DMS153 (cell line): ENCODE measurements at places on chromosomes 12 and 14.

DNA sequence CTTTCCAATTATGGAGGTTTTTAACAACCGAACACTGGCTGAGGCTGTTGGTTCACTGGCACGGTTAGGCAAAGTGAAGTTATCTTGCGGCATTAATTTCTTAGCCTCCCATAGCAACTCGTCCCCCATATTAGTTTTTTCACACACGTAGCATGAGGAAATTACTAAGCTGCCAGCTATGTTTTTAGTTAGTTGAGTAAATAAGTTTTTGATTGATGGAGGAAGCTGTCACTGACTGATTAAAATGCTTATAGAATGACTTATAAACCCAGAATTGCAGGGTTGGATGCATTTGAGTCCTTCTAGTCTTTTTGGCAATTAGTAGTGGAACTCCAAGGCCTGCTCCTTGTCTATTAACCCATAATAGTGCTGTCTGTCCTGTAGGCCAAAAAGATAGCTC is 97.1 kb downstream of the ALG10 start:
- DNase-seq: no peak

- peak; percentile 85 for DNase-seq
Measured at GRCh38 chr12:89098441-89099112, 253.7 kb downstream of the DUSP6 start.

GRCh38 chr14:88488897-88489296 is 65.9 kb downstream of the PTPN21 start:
- no peak for DNase-seq

DNA sequence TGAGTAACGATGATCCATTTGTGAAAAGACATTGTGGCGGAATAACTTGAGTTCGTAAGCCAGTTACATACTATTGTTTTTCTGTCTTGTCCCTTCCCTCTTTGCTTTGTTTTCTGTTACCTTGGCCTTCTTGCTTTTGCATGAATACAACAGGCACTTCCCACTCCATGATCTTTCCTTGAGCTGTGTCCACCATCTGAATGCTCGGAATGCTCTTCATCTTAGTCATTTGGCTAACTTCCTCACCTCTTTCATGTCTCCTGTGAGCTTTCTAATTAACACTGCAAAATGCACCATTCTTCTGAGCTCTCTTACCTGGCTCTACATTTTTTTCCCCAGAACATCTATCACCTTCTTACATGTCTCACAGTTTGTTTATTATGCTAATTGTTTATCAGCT is 10.0 kb downstream of the KNTC1 start:
- DNase-seq: no peak

GRCh38 chr12:80861641-80862378 is 75.9 kb downstream of the LIN7A start:
- no peak for DNase-seq

DNA sequence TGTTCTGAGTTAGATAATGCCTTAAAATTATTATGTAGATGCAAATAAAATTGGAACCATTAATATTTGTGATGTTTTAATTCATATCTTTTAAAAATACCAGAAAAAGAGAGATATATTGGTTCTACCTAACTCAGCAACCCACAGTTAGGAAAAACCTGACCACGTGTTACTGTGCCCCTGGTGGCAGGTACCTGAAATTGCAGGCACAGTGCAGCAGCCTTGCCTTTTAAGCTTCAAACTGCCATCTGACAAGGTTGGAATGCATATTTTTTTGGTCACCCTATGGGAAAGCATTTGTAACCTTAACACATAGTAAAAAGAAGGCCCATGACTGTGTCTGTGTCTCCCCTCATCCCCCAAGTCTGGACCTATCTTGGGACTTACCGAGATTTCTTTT is 109.4 kb upstream of the NOS1 start:
- DNase-seq: no peak

- DNase-seq: no peak
Measured at GRCh38 chr12:43676183-43676813, 82.3 kb downstream of the PUS7L start.

- no peak for DNase-seq
Measured at GRCh38 chr14:59355091-59355490, 110.1 kb downstream of the GPR135 start.

- DNase-seq: no peak
Measured at GRCh38 chr14:103518422-103519042, 4.1 kb downstream of the CKB start.
